ENCODE measurements at places on chromosomes 11 and 22. TPM values are rescaled to one million over a fixed set of nuclear protein-coding genes. Genes with fewer than 3 reads are reported as not detected.

GRCh38 chr11:34234086-34234740, 123.6 kb downstream of the ABTB2 start:
- no peak for DNase-seq

SPDYC gene
- not detected for total RNA-seq

DNA sequence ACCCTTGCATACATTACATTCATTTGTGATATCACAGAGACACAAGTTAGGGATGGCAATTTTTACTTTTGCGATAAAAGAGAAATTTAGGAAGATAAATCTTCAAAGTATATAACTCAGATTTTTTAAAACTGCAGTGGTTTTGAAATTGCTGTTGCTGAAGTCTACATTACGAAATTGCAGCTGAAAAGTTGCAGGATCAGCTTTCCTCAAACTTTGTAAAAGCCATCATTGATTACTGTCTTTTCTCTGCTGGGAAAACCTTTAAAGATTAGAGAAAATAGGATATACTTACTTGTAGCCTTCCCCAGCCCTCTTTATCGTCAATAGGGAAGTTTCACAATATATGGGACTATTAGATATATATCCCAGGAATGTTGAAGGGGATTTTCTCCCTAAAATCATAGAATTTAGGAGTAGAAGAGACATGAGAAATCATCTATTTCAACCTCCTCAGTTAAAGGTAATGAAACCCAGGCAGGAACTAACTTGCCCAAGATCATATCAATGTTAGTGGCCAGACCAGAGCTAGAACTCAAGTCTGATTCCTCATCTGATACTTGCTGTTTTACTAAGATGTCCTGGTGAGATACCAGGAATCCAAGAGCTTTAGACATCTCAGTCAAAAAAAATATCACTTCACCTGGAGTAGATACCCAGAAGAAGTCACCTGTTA, 10.4 kb upstream of the AGBL2 start:
- DNase-seq: no peak

GRM5 gene
- total RNA-seq: 0.03 TPM

HBG2 gene
- total RNA-seq: 6.5 TPM

- DNase-seq: no peak
These were observed 67.7 kb downstream of the SPON1 start for GRCh38 chr11:14029971-14030920.

DNA sequence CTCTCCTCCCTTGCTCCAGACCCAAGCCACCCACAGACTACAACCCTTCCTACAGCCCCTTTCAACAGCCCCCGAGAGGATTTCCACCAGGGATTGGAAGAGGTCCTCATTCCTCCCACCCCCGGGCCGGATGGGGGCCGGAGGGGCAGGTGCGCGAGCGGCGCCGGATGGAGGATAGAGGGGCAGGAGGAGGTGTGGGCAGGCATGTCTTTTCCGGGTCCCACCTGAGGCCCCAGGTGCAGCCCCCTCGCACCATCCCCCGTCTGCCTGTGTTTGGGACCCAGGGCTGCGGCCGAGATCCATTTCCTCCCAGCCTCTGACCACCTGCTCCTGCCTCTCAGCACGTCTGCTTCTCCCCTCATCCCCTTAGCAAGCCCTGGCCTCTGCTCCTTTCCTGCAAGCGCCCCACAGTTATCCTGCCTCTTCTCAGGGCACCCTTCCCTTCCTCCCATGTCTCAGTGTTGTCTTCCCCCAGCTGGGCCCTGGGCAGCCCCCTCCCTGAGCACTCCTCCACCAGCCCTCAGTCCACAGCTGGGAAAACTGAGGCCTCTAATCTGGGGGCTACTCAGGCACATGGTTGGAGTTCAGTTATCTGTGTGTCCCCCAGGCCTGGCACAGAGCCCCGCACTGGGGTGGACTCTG, 19.3 kb upstream of the CBX7 start:
- no peak for DNase-seq

- no peak for DNase-seq
These were observed 341.7 kb upstream of the CADM1 start for GRCh38 chr11:115845872-115846271.

VWCE gene
- total RNA-seq: 0.51 TPM

MIAT gene
- total RNA-seq: 0.33 TPM

GRCh38 chr22:19002684-19003038, 66.6 kb upstream of the PRODH start:
- no peak for DNase-seq

DNA sequence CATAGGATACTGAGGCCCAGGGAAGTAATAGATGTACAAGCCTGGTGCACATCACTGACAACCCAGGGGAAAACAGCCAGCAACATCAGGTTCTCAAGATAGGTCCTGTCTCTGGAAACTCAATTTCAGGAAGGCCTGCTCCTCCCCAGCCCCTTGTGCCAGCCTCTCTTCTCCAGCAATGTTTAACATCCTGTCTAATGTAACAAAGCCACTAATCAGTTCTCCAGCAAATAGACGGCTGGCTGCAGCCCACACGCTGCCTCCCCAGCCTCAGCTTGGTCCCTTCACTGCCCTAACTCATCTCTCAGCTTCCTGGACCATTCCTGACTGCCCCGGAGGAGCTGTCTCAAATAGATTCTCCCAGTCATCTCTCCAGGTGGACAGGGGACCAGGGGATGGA, 37.8 kb downstream of the RPL27A start:
- DNase-seq: no peak

GRCh38 chr22:44670220-44670988, 31.6 kb upstream of the PRR5 start:
- no peak for DNase-seq

DNA sequence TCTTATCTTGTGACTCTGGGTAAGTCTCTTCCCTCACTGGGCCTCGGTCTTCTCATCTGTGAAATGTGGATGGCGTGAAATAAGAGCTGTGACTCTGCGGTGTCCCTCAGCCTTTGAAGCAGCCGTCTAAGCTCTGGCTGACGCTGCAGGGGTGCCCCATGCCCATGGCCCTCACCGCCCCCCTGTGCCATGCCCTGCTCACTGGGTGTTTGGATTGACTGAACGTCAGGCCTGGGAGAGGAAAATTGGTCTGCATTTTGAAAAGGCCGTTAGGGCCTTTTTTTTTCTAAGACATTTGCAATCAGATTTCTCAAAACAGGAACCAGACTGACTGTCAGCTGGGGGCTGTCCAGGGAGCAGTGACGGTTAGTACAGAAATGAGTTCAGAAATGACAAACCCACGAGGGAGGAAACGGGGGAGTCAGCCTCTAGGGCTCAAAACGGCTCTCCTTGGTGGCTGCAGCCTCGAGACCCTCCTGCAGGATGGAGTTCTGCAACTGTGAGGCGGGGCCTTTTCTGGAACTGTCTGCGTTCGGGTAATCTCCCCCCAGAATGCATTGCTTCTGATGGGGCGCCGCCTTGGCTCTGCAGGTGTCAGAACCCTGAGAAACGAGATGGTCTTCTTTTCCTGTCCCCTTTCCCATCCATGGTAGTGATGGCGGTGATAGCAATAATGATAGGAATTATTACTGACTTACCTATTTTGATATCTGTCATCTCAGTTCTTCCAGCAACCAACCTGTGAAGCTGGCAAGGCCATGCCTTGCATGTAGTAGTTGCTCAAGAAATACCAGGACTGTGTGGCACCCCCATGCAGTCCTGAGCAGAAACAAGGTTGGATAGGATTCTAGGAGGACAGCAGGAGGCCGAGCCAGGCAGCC, 2.0 kb downstream of the GRK2 start:
- no peak for DNase-seq

GRCh38 chr22:39039306-39040126, 1.1 kb upstream of the APOBEC3F start:
- DNase-seq: no peak

- DNase-seq: no peak
These were observed 45.3 kb upstream of the WNT11 start for GRCh38 chr11:76251576-76251975.

- no peak for DNase-seq
These were observed 25.9 kb upstream of the ATXN10 start for GRCh38 chr22:45645526-45646414.

DNA sequence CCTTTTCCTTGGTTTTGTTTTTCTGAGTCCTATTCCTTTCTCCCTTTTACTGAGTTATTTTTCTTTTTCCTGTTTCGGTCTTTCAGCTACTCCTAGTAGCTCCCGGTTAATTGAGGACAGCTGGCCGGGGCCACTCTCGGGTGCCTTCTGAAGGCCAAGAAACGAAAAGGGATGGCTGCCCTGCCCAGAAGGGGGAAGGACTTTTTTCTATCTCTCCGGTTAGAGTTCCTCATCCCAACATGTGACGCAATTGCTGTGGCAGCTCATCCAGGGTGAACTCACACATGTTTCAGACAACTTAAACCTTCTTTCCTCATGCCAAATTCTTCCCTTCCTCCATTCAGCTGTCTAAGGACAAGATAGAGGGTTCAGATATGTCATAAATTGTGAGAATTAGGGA, 83.6 kb downstream of the PIWIL4 start:
- no peak for DNase-seq

DNA sequence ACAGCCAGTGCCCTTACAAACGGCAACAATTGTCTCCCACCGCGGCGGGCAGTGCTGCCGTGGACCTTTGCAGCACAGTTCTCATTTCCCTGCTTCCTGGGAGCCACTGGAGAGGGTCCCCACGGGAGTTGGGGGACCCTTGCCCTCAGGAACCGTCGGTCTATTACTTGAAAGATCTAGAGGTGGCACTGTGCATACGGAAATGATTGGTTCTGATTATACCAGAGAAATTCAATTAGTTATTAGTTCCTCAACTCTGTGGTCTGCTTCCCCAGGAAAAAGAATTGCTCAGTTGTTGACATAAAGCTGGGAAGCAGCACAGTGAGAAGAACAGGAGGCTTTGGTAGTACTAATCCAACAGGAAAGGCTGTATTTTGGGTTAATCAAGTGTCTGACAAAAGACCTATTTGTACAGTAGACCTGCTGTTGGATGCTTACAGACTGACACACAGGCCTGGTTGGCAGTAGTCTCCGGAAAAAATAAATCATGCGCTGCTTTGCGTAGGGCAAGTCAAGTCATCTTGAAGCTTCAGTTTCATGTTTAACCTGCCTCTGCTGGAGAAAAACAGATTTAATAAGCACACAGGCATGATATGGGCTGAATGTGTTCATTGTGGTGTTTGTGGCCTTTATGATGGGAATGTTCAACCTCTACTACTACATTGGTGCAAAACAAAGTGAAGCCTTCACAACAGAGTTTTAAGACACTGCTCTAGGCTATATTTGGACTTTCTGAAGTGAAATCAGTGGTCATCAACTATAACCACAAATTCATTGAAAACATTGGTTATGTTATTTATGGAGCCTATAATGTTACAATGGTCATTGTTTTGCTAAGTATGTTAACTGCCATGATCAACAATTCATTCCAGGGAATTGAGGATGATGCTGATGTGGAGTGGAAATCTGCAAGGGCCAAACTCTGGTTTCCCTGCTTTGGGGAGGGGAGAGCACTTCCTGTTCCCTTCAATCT, 54.6 kb upstream of the SC5D start:
- no peak for DNase-seq

GRCh38 chr11:1773994-1774550, 10.3 kb upstream of the CTSD start:
- no peak for DNase-seq

DNA sequence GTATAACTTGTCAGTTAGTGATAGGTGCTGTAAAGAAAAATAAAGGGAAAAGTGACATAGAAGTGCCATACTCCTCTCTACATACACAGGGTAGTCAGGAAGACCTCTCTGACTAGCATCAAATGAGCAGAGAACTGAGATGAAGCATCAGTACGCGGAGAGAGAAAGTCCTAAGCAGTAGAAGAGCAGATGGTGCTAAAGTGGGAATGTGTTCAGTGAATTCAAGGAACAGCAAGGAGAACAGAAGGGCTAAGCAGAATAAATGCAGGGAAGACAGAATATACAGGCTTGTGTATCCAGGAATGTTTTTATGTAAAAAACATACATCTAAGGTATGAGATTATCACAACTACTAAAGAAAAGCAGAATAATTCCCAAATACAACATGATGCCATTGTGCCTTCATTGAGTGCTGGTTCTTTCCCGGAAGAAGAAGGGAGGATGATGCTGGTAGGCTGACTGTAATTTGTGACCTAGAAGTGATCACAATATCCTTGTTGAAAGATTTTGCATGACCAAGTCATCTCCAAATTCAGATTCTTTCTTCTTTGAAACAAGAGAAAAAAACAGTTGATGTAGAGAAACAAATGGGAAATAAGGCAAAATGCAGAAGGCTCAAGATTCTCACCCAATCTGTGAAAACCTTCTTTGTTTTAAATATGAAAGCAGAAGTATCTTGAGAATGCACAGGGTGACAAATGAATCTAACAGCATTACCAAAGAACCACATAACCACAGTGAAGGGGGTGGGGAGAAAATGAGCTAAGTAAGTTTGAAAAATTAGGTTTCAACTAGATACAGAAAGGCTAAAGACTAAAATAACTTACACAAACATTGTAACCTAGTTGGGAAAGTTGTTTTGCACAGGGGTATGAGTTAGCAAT, 20.5 kb downstream of the MRE11 start:
- DNase-seq: no peak

- DNase-seq: no peak
These were observed 3.6 kb downstream of the USP35 start for GRCh38 chr11:78192223-78192719.

OR10S1 gene
- not detected for total RNA-seq

OVOL1 gene
- 0.23 TPM for total RNA-seq

GRCh38 chr22:47386812-47387510, 624.5 kb downstream of the TBC1D22A start:
- DNase-seq: no peak

GRCh38 chr22:39081598-39081997, 4.5 kb downstream of the APOBEC3G start:
- no peak for DNase-seq

GRCh38 chr22:41401781-41402648, 20.3 kb downstream of the TEF start:
- no peak for DNase-seq

DNA sequence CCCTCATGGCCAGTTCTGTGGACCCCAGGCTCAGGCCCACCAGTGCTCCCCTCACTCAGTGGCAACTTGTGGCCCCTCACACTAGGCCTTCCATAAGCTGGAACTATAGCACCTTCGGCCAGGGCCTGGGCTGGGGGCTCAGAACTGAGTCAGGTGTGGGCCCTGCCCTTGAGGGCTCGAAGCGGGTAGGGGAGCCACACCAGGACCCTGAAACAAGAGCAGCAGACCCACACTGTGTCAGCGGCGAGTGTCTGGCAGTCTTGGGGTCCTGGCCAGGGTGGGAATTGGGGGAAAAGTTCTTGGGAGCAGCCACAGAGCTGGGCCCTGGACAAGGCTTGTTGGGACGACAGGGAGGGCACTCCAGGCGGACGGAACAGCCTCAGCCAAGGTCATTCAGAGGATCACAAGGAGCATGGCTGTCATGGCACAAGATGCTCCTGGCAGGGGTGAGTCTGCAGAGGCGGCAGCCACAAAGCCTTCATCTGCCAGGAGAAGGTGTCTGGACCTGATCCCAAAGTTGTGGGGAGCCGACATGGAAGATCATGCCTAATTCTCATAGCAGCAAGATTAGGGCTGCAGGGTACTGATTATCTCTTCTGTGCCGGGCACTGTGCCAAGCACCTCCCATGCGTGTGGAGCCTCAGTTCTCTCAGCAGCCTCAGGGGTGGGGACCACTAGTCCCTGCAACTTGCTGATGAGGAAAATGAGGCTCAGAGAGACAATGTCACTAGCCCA, 50.7 kb downstream of the SHISAL1 start:
- DNase-seq: no peak

GRCh38 chr11:10122326-10123197, 171.5 kb downstream of the SBF2 start:
- DNase-seq: no peak

CDCA5 gene
- total RNA-seq: 92.9 TPM

IGLL5 gene
- not detected for total RNA-seq

- DNase-seq: no peak
These were observed 4.7 kb downstream of the LTBP3 start for GRCh38 chr11:65553301-65554001.

Measured in Panc1 (cell line).